ENCODE measurements at places on chromosomes 6 and 20. TPM values are rescaled to one million over a fixed set of nuclear protein-coding genes. Genes with fewer than 3 reads are reported as not detected.

BANF2 gene
- not detected for total RNA-seq

MOXD1 gene
- 1.8 TPM for total RNA-seq

DHX16 gene
- total RNA-seq = 35.3 TPM

DNA sequence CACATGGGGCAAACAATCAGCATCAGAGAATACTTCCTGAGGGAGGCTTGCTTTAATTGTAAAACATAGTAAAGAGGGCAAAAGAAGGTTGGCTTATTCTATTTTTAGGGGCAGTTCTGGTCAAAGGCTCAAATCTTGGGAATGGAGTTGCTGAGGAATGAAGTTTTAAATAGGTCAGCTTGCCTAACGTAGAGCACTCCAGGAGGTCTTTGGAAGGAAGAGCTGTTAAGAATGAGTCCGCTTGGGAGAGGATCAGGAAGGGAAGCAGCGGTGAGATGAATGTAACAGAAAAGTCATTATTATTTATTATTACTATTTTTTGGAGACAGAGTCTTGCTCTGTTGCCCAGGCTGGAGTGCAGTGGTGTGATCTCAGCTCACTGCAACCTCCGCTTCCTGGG, 108.7 kb downstream of the ZFAND3 start:
- no peak for DNase-seq

DNA sequence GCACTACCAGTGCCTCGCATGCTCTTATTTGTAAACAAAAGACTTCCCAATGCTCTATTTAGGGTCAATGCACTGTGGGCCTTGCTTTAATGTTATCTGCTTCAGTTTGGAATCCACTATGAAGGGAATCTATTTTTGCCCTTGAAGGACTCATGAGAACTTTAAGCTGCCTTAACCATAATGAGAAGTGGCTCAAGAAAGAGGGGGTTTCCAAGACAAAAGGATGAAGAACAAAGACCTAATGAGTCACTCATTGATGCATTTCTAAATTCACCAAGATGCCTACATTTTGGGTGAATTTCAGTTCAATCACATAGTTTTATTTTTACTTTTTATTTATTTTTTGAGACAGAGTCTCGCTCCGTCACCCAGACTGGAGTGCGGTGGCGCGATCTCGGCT, 228.2 kb downstream of the LY86 start:
- no peak for DNase-seq

GRCh38 chr20:44172572-44172950, 14.4 kb downstream of the JPH2 start:
- no peak for DNase-seq

- DNase-seq = no peak
These were observed 2.4 kb upstream of the SLC52A3 start for GRCh38 chr20:770691-771090.

GRCh38 chr20:18166241-18166881, 28.7 kb downstream of the KAT14 start:
- DNase-seq = no peak

DNA sequence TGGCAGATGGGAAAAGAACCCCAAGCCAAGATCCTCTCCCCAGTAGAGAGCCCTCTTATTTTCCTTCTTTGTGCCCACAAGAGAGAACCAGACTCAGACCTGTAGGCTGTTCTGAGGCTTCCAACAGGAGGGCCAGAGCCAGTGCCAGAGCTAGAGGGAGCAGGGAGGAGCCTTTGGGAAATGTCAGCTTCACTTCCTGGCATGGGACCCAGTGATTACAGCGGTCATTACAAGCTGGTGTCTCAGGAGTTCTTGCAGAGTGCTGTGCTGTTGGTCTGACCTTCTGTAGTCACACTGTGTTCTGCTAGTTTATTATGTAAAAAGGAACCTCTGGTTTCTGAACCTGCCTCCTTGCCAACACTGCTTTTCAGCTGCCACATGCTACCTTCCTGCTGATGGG, 38.9 kb downstream of the STK35 start:
- no peak for DNase-seq
